ENCODE measurements at places on chromosomes 2 and 18.

DNA sequence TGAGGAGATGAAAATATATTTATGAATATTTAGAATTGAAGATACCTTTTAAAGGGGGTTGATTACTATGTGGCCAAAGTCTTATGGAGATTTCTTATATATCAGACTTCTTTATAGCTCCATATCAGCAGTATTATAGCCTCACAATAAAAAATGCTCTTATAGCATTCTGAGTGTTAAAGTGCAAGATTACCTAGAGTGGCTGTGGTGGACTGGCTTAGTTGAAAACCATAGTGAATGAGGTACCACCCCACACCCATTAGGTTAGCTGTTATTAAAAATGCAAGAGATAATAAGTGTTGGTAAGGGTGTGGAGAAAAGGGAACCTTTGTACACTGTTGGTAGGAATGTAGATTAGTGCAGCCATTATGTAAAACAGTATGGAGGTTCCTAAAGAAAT, 39.7 kb downstream of the NCOA1 start:
- DNase-seq: no peak

DNA sequence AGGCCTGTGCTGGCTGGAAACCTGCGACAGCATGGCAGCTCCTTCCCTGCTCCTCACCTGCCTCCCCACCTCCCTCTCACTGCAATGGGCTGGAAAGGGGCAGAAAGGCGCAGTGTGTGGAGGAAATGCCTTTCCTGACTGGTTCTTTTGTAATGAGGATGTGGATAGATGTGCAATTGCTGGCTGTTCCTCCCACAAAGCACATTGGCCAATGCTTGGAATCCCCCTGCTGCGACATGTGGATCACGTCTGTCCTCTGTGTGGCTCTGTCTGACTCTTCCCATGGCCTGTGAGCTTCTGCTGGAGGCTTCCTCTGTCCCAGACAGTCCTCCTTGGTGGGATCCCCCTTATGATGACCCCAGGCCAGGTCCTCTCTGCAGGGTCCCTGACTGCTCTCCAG, 172.5 kb downstream of the NCK2 start:
- DNase-seq: no peak

GRCh38 chr2:128452536-128453530, 134.2 kb upstream of the HS6ST1 start:
- DNase-seq: no peak

- no peak for DNase-seq
Measured at GRCh38 chr2:21423854-21424253, 300.1 kb downstream of the TDRD15 start.

GRCh38 chr2:227433171-227433570, 38.8 kb upstream of the AGFG1 start:
- DNase-seq: no peak

- no peak for DNase-seq
Measured at GRCh38 chr2:176284461-176285049, 15.3 kb downstream of the MTX2 start.

DNA sequence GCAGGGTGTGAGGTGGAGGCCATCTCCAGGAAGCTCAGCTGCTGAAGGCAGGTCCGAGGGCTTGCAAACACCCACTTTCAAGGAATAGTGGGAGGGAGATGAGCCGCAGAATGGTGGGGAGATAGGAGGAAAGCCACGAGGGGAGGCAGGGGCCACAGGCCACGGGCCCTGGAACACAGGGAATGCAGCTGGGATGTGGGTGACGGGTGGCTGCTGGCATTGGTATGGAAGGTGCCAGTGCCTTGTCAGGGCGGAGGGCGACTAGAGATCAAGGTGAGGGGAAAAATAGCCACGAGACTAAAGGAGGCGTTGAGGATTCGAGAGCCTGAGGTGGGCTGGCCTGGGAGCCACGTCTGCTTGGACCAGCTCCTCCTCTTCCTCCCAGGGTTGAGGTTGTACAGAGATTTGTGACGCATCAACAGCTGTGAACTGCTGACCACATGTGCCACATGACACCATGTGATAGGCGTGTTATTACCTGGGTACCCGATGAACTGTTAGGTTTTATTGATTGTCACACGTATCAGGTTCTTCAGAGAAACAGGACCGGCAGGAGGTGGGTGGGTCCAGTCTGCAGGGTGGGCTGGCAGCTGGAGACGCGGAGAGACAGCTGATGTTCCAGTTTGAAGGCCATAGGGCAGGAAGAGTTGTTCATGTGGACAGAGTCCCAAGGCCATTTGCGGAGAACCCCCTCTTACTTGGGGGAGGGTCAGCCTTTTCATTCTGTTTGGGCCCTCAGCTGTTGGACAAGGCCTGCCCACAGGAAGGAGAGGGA, 9.9 kb downstream of the IMPA2 start:
- no peak for DNase-seq

GRCh38 chr18:6873040-6873751, 143.7 kb downstream of the ARHGAP28 start:
- no peak for DNase-seq

DNA sequence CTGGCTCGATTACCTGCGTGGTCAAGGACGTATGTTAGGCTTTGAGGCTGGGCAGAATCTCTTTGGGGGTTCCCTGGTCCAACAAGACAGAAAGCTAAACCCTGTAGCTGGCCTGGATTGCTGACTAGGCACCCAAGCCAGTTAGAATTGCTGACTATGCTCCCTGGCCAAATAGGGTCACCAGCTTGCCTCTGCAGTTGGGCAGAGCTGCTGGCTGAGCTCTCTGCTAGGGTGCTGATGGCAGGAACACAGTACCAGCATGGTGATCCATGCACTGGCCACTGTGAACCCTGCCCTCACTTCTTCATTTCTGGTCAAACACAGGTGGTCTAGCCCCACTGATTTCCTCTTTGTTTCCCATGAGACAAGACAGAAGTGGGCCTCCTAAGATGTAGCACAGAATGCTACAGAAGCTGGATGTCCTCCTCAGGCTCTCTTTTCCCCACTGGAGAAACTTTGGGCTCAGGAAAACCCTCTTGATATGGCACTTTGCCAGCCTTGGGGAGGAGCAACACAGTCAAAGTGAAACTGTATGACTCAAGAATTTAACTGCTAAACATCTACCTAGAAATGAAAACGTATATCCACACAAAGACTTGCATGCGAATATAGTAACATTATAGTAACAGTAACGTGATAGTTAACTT, 20.8 kb downstream of the SP140L start:
- DNase-seq: no peak

DNA sequence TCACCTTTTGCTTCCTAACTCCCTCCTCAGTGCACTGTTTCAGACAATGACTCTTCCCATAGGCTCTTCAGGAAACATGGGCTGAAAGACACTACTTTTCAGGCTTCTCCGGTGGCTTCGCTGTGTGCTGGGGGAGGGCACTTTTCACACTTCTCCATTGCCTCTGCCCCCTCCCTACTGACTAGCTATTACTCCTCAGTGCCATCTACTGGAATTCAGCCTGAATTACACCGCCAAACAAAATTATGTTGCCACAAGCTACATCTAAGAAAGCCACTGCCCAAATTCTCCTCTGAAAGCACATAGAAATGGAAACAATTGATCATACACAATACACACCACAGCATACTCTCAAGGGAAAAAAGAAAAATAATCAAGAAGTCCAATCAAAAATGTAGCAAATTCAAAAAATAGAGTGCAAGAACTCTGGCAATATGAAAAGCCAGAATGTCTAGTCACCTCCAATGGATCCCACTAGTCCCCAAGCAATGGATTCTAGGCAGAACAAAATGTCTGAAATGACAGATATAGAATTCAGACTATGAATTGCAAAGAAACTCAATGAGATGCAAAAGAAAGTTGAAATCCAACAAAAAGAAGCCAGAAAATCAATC, 1139.4 kb upstream of the GYPC start:
- no peak for DNase-seq

GRCh38 chr2:61456070-61456745, 14.7 kb downstream of the USP34 start:
- DNase-seq: no peak

DNA sequence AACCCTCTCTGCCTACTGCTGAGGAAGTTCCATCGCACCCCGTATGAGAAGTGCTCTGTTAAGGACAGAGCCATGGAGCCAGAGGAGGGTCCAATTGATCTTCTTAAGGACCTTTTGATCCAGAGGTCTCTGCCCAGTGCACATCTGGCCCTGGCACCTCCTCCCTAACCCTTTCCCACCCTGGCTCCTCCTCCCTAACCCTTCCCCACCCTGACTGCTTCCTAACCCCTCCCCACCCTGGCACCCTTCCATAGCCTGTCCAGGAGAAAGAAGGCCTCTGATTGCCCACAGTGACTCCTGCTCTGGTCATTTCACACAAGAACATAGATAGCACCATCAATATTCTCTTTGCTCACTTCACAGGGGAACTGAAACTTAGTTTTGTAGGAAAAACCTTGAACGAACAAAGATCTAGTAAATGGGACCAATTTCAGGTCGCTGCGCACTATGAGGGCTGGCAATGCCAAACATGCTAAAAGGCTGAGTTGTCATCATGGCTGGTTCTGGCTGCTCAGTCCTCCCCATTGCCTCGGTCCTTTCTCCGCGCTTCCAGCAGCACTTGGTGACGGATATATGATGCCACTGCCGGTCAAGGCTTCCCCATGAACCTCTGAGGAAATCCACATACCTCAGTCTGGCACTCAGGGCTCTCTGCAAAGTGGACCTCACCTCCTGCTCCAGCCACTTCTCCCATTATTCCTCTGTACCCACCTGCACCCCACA, 49.2 kb downstream of the PKDCC start:
- DNase-seq: no peak

GRCh38 chr2:134253804-134254203, at the start of gene MGAT5:
TSS of gene MGAT5 (plus strand) at chr2:134254072. CDS start at chr2:134254404, 332 bp downstream.
- DNase-seq: no peak

GRCh38 chr2:212424082-212424481, 114.5 kb downstream of the ERBB4 start:
- DNase-seq: no peak

DNA sequence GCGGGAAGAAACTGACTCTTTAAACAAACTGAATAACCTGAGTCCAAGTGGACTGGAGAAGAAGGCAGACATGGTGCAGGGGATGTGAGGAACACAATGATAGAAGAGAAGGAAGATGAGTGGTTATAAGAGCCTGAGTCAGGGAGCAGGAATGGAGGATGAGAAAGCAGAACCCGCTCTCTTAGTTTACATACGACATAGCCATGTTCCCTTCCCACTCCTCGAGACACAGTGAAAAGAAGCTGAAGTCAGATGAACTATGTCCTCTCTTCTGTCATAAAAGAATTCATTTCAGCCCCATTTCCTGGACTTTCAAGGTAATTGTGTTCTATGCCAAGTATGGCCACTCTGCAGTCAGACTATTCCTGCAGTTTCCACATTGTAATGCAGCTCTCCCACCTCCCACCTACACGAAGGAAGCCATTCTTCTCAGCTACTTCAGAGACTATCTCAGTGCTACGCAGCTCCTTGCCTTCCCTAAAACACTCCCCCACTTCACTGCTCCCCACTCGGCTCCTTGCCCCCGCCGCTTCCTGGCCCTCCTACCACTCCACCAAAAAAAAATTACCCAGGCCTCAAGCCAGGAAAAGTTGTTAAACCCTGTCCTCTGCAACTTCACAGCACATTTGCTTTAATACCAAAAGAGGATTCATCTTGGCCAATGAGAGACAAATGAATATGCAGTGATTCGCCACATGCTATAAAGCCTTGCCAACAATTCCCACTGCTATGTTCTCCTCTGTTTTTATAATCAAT, 323.4 kb upstream of the EPHA4 start:
- no peak for DNase-seq

- DNase-seq: no peak
Measured at GRCh38 chr2:98454500-98455235, 10.0 kb downstream of the INPP4A start.

DNA sequence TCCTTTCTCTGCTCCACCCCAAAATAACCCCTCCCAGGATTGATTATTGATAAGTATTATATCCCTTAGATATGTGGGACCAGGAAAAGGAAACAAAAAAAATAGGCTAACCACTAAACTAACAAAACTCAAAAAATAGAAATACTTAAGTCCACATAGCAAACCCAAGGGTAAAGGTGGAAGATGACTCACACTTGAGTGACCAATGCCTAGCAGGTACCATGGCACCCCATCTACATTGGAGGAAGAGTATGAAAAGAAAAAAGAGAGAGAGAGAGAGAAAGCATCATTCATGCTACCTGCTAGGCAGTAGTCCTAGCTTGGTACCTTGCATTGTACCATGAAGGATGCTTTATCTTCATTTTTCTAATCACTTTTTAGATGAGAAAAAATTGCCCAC, 6.3 kb downstream of the EXOC6B start:
- DNase-seq: no peak

- DNase-seq: no peak
Measured at GRCh38 chr2:147500819-147501395, 343.9 kb upstream of the ACVR2A start.

GRCh38 chr2:226511311-226511710, 288.3 kb downstream of the IRS1 start:
- no peak for DNase-seq

- DNase-seq: no peak
Measured at GRCh38 chr18:58687871-58688308, 16.6 kb downstream of the MALT1 start.

GRCh38 chr2:118032169-118033013, 18.5 kb upstream of the CCDC93 start:
- DNase-seq: no peak

DNA sequence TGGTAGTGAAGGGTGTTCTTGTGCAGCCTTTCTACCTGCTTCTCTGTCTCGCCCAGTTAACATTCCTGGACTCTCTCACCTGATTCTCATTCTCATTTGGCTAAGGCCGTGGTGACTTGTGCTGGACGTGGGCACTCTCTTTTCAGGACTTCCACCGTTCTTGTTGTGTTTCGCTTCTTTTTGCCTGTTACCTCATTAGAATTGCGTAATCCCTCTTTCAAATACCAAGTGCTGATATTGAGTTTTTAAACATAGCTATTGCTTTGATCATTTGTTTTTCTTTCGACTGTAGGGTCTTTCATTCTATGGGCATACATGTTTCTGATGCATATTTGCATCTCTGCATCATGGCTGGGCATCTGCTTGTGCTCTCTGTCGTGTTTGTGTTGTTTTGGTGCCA, 287.0 kb downstream of the ALPK2 start:
- DNase-seq: no peak

DNA sequence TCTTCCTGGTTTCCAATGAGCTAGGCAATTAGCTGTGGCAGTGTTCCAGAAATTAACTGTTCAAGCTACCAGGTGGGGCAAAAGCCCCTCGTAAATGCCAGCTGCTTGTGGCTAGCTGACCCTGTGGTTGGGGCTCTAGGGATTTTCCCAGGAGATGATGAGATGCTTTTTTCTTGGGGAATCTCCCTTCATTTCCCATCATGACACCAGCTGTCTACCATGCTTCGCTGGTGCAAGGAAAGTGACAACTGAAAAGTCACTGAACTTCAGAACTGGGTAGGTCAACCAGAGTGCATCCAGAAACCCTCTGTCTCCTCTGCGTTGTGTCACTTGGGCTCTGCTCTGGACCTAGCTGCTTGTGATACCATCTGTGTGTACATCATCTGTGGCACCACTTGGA, 386.5 kb upstream of the DCC start:
- DNase-seq: no peak
